ENCODE measurements at places on chromosomes 12 and 14.

- no peak for DNase-seq
These were observed 14.8 kb downstream of the LIMA1 start for GRCh38 chr12:50268482-50268881.

DNA sequence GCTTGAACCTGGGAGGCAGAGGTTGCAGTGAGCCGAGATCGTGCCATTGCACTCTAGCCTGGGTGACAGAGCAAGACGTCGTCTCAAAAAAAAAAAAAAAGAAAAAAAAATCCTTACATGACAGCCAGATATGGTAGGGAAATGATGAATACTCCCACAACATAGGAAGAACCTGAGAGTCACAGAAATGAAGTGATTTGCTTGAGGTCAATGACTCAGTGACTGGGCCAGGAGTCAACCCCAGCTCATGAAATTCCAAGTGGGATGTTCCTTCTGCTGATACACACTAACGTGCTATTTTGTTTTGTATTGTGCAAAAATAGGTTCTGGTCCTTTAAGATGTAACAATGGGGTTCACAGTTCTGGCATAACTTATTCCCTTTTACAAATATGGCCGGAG is 9.0 kb downstream of the RHOF start:
- DNase-seq = no peak

GRCh38 chr14:73235531-73236155 is 1.7 kb upstream of the PAPLN start:
- DNase-seq = no peak

GRCh38 chr14:43165651-43166050 is 1341.4 kb downstream of the FSCB start:
- DNase-seq = no peak

DNA sequence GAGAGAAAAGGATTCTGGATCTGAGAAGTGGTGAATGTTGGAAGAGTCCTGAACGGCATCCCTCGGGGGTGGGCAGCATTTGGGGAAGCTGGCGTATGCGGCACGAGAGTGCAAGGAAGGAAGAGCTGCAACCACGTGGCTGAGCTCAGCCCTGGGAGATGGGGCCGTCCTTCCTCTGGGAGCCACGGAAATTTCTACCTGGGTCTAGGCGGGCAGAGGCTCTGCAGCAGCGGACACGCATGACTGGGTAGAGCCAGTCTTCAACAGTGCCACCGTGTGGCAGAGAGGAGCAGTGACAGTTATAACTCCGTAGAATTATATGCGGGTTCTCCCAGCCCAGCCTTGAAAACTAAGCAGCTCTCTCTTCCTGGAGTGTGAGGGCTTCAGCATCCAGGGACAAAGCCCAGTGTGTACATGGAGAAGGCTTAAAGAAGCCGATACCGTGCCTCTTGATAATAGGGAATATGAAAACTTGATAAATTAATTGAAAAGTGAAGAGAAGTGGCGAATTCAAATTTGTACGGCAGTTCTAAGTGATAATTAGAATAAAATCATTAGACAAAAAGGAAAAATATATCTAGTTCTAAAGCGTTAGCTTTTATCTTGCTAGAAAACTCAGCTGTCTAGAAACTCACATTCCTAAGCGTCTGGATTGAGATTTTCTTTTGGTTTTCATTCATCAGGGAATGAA is 82.9 kb upstream of the STXBP6 start:
- peak; percentile 83 for DNase-seq

DNA sequence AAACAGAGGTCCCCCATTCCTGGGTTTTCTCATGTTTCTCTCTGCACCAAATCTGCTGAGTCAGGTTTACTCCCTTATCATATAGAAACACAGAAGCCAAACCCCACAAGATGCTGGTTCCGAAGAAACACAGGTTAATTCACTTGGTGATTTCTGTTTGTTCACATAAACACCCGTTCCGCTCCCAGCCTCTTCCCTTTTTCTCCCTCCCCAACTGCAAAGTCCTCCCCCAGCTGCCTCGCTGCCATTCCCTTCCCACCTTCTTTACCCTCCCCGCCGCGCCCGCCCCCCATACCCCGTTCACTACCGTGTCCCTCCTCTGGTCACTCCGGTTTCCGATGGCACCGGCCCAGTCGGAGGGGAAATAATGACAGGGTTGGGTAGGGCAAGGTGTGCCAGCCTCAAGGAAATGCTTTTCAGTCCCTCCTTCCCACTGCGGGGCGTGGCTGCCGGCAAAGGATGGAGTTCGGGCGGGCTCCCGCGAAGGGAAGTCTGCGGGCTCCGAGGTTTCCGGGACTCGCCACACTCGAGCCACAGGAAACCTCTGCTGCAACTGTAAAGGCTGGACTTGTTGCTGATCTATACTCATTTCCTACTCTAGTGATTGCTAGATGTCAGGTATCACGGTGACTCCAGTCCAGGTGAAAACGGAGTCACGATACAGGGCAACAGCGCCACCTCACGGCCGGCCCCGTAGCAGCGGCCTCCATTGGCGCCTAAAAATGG is at the start of gene STYK1:
Gene STYK1 (minus strand): TSS at position 394 of the 726 bp plus-strand sequence. CDS start 39,434 bp downstream, outside the sequence.
- peak; percentile 67 for DNase-seq

DNA sequence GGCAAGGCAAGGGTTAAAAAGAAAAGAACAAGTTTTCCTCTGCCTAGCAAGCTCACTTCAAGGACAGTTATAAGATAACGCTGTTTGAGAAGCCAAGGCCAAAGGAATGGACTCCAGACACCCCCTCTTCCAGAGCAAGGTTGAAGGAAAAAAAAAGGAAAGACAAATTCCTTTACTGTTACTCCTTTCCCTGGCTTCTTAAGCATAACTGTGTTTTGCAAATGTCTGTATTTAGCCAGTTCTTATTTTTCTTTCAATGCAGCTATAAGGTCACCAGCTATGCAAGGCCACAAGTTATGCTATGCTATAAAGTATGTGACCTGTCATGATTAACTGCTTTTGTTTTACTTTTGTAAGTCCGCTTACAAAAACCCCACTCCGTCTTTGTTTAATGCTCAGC is 26.6 kb downstream of the ZNF410 start:
- no peak for DNase-seq

GRCh38 chr14:88584451-88584850 is 21.6 kb downstream of the ZC3H14 start:
- no peak for DNase-seq

DNA sequence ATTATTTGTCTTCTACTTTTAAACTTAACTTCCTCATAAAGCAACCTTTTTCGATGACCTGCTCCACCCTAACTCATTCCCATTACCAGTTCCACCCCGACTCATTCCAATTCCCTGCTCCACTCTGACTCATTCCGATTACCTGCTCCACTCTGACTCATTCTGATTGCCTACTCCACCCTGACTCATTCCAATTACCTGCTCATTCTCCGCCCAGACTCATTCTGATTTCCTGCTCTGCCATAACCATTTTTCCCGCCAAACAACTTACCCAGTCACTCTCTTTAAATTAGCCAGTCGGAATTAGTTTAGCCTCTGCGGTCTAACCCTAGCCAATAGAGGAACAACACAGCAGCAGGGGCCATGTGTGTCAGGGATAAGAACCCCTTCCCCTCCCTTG is 249.1 kb downstream of the DPY19L2 start:
- no peak for DNase-seq

GRCh38 chr12:92863251-92863650 is 65.8 kb downstream of the EEA1 start:
- no peak for DNase-seq

- no peak for DNase-seq
These were observed 42.1 kb upstream of the MEG3 start for GRCh38 chr14:100783630-100784370.

GRCh38 chr12:62260733-62261683 is 804 bp downstream of the USP15 start:
- peak; percentile 49 for DNase-seq

All from left lung (tissue), 14 donors.